ENCODE measurements at places on chromosomes 12 and 14.

DNA sequence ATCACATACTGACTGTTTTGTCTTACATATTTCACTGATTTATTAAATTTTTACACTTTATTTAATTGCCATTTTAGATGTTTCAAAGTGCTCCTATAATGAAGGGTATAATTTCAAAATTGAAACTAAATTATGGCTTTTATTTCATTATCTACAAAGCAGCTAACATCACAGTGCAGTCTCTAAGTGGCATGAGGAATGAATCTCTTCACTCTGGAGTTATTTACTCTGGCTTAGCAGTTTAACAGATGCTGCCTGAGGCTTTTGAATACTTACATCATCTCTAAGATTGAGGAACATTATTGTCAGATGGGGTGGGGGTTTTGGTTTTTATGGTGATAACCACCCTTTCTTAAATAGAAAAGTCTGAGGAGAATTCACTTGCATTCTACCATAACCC is 386.4 kb downstream of the TRHDE start:
- DNase-seq: no peak

GRCh38 chr14:23406244-23406643 is 1.8 kb downstream of the MYH6 start:
- DNase-seq: no peak

DNA sequence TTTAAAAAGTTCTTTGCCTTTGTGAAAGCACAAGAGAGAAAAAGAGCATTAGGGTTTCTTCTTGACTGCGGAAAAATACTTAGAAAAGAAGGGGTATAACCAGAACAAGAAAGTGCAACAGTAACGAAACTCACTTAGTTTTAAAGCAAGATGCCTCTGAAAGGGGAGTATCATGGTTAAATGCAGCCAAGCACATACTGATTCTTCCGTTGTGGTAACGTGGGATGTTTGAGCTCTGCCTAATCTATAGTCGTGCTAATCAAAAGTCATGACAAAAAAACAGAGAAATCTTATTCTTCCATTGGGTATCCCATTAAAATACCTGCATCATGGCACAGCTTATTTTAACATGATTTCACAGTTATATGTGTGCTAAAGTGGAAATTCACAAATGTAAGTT is 187.8 kb upstream of the LRFN5 start:
- DNase-seq: no peak

DNA sequence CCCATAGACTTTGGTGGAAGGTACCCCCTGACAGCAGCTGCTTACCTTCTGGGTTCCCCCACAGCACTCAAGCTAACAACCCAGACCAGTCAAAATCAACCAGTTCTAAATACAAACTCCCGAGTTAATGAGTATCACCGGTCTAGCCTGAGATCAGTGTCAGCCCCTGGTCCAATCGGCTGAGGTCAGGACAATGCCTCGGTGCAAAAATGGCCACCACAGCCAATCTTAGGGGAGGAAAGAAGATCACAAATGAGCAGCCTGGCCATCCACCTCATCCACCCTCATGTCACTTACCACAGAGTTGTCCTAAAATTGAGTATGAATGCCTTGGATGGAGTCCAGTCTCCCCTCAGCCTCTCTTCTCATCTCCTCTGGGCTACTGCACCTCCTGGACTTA is 128.5 kb downstream of the PHETA1 start:
- no peak for DNase-seq

DNA sequence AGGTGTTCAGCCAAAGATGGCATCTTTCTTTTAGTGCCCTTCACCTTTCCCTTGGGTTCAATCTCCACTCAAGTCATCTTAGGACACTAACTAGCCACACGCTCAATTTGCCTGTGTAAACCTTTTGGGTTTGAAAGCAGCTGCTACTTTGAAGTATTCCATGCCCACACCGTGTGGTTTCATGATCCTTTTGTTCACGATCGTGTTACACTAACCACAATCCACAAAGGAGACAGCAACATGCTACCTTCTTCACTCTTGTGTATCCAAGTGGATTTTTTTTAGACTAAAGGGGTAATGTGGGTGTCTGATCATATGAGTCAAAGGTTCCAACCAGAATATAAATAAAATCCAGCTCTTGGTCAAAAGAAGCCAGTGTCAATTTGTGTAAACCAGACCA is 122.7 kb upstream of the FAR2 start:
- no peak for DNase-seq
